ENCODE measurements at places on chromosomes 12 and 14. TPM values are rescaled to one million over a fixed set of nuclear protein-coding genes. Genes with fewer than 3 reads are reported as not detected.

Gene NGB
- not detected for total RNA-seq

Gene KSR2
- total RNA-seq = 0.38 TPM

Gene FAR2
- 80.8 TPM for total RNA-seq

Gene KRT6A
- not detected for total RNA-seq

Gene GPRC5D
- total RNA-seq = not detected

Gene TEX52
- not detected for total RNA-seq

Gene BDKRB2
- 0.26 TPM for total RNA-seq

Gene BORCS5
- total RNA-seq = 4.0 TPM

Gene TCL1B
- not detected for total RNA-seq

Gene IFT43
- 23.1 TPM for total RNA-seq

Gene DCN
- not detected for total RNA-seq

Gene EPYC
- total RNA-seq = not detected

Gene MMP19
- 0.51 TPM for total RNA-seq

Gene FAM181A
- total RNA-seq = not detected

Gene NRXN3
- under 0.01 TPM for total RNA-seq

Gene NEUROD4
- total RNA-seq = not detected

Gene PIWIL1
- total RNA-seq = not detected

Gene NELL2
- not detected for total RNA-seq

Gene TOMM20L
- not detected for total RNA-seq

Gene DHH
- total RNA-seq = 0.25 TPM

Gene SOX5
- under 0.01 TPM for total RNA-seq

Gene RAB35
- 38.8 TPM for total RNA-seq

Gene ANO2
- total RNA-seq = 29.7 TPM

Gene CRIP1
- total RNA-seq = 0.90 TPM

Gene PRPH
- total RNA-seq = not detected

Gene AICDA
- not detected for total RNA-seq

Gene FGD6
- 11.0 TPM for total RNA-seq

Gene KRT82
- not detected for total RNA-seq

Gene SERPINA10
- total RNA-seq = not detected

Gene MFAP5
- 0.13 TPM for total RNA-seq

Gene SERPINA1
- total RNA-seq = not detected

All from dermis microvascular lymphatic vessel endothelial cell (primary cell).